Testis (tissue), 5 donors: ENCODE measurements at places on chromosomes 7 and 10. TPM values are rescaled to one million over a fixed set of nuclear protein-coding genes. Genes with fewer than 3 reads are reported as not detected.

- H3K4me3 ChIP-seq: peak overlapping the region; percentile 78
- H3K4me1 ChIP-seq: peaks cover 4% of the 10 kb centered on the region
- DNase-seq: peak; percentile 100
- no peaks in the 10 kb centered on the region for H3K27me3 ChIP-seq
- no peaks in the 10 kb centered on the region for H3K36me3 ChIP-seq
Observed at GRCh38 chr7:139340037-139340807, 915 bp upstream of the FMC1 start.

GRCh38 chr10:124213899-124214510 is 120.6 kb upstream of the CHST15 start:
- H3K4me3 ChIP-seq: no peak overlapping the region
- no peaks in the 10 kb centered on the region for H3K27me3 ChIP-seq
- no peak overlapping the region for H3K27ac ChIP-seq
- no peaks in the 10 kb centered on the region for H3K4me1 ChIP-seq
- H3K36me3 ChIP-seq: no peaks in the 10 kb centered on the region

Gene CYP3A4
- 1.3 TPM for total RNA-seq

Gene SCD
- total RNA-seq: 147 TPM

DNA sequence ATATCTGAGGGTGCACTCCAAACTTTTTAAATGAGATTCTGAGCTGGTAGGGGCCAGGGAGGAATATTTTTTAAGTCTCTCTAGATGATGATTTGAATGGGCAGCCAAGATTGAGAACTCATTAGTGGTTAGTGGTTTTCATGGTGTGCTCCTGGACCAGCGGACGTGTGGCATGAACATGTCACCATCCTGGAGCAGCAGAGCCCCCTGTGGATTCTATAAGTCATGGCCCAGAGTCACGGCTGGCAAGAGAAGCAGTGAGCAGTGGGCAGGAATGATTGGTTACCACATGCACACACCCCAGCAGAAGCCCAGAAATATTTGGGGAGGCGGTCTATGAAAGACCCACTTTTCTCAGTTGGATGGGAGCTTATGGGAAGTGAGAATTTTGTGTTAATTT is 21.2 kb upstream of the UCN3 start:
- no peak overlapping the region for H3K4me3 ChIP-seq
- no peaks in the 10 kb centered on the region for H3K27me3 ChIP-seq
- DNase-seq: no peak
- H3K36me3 ChIP-seq: no peaks in the 10 kb centered on the region
- no peaks in the 10 kb centered on the region for H3K4me1 ChIP-seq

- no peak overlapping the region for H3K27ac ChIP-seq
- H3K27me3 ChIP-seq: no peaks in the 10 kb centered on the region
- DNase-seq: no peak
- H3K4me1 ChIP-seq: no peaks in the 10 kb centered on the region
- H3K36me3 ChIP-seq: no peaks in the 10 kb centered on the region
Observed at GRCh38 chr7:69739190-69739589, 140.9 kb downstream of the AUTS2 start.

Gene FBXL13
- 38.8 TPM for total RNA-seq

DNA sequence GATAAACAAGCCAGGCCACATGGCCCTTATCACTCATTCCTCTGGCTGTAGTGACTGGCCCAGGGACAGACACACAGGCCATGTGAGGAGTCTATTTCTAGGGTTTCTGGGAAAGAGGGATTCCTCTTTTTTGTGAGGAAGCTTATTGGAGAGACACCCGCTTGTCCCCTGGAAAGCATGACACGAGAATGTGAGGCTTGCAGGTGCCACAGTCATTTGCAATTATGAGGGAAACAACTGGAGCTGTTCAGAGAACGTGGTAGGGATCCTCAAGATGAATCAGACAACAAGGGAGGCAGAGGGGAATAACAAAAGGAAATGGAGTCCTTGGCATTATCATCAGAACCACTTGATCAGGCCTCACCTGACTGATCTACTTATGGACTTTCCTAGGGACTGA is 64.5 kb downstream of the ADCYAP1R1 start:
- no peaks in the 10 kb centered on the region for H3K4me1 ChIP-seq
- H3K4me3 ChIP-seq: no peak overlapping the region
- no peak overlapping the region for H3K27ac ChIP-seq
- no peaks in the 10 kb centered on the region for H3K27me3 ChIP-seq
- no peak for DNase-seq

Gene NCF1
- total RNA-seq: 1.5 TPM

Gene VWC2
- total RNA-seq: 0.31 TPM

- no peak overlapping the region for H3K4me3 ChIP-seq
- H3K4me1 ChIP-seq: no peaks in the 10 kb centered on the region
- no peaks in the 10 kb centered on the region for H3K27me3 ChIP-seq
- H3K36me3 ChIP-seq: no peaks in the 10 kb centered on the region
- H3K27ac ChIP-seq: no peak overlapping the region
- DNase-seq: no peak
Observed at GRCh38 chr10:105925045-105925785, 1239.3 kb downstream of the SORCS1 start.

GRCh38 chr7:123533929-123534382 is 439 bp downstream of the IQUB start:
- H3K36me3 ChIP-seq: no peaks in the 10 kb centered on the region
- H3K27me3 ChIP-seq: no peaks in the 10 kb centered on the region
- DNase-seq: peak; percentile 33
- H3K4me1 ChIP-seq: peaks cover 4% of the 10 kb centered on the region
- peak overlapping the region; percentile 96 for H3K27ac ChIP-seq

DNA sequence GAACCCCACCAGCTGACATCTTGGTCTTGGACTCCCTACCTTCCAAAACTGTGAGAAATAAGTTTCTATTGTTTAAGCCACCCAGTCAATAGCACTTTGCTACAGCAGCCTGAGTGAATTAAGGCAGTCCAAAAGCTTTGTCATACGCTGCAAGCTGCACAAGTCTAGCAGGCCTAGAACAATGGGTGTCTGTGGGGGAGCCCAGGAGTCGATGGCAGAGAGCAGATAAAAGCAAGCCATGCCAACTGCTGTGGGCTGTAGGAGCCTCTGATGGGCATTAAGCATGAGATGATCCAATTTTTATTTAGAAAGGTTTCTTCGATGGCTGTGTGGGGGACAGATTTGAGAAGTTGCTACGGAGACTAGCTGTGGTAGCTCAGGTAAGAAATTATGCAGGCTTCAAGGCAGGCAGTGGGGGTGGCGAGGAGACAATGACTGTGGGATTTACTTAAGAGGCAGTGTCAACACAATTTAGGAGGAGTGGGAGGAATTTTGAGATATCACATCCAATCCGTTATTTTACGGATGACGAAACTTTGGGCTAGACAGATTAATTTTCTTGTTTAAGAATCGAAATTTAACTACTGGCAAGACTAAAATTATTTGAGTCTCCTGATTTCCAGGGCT is 110.4 kb downstream of the NRCAM start:
- H3K4me1 ChIP-seq: no peaks in the 10 kb centered on the region
- no peak for DNase-seq
- H3K36me3 ChIP-seq: no peaks in the 10 kb centered on the region
- H3K27ac ChIP-seq: no peak overlapping the region

DNA sequence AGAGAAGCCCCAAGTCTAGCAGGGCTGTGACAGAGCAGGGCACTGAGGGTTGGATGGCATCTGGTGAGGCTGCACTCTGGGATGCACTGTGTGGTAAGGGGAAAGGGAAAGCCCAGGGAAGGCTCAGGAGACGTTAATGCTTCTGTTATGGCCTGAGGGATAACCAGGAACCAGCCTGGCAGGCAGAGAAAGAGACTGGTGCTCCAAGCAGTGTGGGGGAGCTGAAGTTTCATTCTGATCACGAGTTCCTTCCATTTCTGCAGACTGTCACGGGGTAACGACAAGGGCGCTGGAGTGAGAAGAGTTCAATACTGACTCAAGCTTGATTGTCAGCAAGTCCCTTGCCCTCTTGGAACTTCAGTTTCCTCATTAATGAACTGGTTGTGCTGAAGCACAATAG is 730.9 kb downstream of the GRID1 start:
- H3K4me1 ChIP-seq: no peaks in the 10 kb centered on the region
- no peak overlapping the region for H3K4me3 ChIP-seq
- no peak overlapping the region for H3K27ac ChIP-seq

Gene FOXI2
- total RNA-seq: 0.47 TPM

DNA sequence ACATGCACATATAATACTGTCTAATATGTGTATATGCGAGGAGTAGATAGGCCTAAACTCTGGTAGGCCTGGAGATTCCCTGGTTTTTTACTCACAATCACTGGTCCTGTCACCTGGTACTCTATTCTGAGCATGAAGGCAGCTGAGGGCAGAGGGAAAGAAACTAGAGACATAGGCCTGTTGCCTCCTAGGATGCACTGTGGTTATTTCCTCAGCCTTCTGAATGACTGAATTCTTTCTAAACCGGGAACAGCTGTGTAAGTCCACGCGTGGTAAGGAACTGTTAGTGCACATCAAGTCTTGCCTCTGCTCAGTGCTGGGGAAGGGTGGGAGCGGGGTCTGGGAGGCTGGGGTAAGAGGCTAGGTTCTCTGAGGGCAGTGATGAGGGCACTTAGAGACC is 7.7 kb downstream of the KAZALD1 start:
- peaks cover 20% of the 10 kb centered on the region for H3K4me1 ChIP-seq
- H3K4me3 ChIP-seq: no peak overlapping the region
- H3K27ac ChIP-seq: no peak overlapping the region

GRCh38 chr7:149409895-149410294 is 51.0 kb downstream of the ZNF777 start:
- no peaks in the 10 kb centered on the region for H3K27me3 ChIP-seq
- H3K4me3 ChIP-seq: no peak overlapping the region
- H3K36me3 ChIP-seq: no peaks in the 10 kb centered on the region
- H3K27ac ChIP-seq: no peak overlapping the region
- no peak for DNase-seq
- H3K4me1 ChIP-seq: no peaks in the 10 kb centered on the region
